ENCODE measurements at places on chromosomes 6 and 20.

- no peak overlapping the region for H3K4me3 ChIP-seq
- no peak overlapping the region for H3K27ac ChIP-seq
- H3K36me3 ChIP-seq: no peaks in the 10 kb centered on the region
- DNase-seq: no peak
- H3K27me3 ChIP-seq: no peaks in the 10 kb centered on the region
Observed at GRCh38 chr6:117463762-117464665, 18.5 kb upstream of the DCBLD1 start.

DNA sequence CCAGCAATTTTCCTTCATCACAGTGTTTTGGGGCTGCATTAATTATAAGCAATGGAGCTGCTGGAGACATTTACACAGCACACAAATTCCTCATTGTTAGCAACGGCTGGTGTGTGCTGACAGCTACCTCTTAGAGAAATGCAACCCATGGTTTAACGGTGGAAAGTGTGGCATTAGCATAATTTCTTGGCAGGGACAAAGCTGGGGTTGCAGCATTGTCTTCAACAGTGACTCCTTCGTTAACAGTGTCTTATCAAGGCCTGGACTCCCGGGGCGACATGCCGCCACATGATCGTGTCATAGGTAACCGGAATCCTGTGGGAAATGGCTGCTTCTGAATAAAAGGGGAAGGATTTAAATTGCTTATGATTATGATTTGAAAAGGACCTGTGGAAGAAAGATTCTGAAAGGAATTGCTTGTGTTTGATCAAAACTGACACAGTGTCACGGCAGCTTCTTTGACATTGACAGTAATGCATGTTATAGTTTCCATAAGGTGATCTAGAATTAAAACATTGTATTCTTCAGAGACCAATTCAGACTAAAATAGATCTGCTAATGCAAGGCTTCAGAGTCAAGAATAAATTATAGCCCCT lies 128.0 kb downstream of the UST start:
- H3K27ac ChIP-seq: no peak overlapping the region
- no peak overlapping the region for H3K4me3 ChIP-seq
- no peaks in the 10 kb centered on the region for H3K27me3 ChIP-seq
- DNase-seq: no peak
- no peaks in the 10 kb centered on the region for H3K36me3 ChIP-seq
- no peaks in the 10 kb centered on the region for H3K4me1 ChIP-seq

DNA sequence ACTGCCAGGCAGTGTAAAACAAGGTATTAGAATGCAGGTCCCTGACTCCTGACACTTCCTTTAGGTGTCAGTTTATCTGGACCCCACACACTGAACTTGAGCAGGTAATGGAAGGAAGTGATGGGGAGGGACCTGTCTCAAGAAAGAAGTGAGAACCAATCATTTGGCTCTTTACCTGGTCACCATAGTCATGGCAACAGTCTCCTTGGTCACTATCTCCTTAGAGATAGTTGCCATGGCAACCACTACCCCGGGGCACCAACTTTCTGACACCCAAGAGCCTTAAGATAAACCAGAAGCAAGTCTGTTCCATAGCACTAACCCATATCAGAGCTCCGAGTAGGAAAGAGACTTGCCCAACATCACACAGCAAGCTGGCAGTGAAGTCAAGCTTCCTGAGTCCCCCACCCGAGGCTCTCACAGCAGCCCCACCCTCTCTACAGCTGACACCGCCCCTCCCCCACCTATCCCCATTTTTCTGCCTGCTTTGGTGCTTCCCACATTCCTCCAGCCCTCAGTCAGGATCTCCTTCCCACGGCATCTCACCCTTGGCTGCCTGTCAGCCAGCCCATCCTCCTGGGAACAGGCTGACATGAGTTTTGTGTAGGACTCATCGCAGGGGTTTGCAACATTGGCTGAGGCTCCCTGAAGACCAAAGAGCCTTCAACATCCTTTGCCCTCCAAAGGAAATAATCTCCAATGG lies 16.3 kb upstream of the HM13 start:
- H3K4me3 ChIP-seq: no peak overlapping the region
- no peaks in the 10 kb centered on the region for H3K4me1 ChIP-seq
- no peak for DNase-seq
- H3K27me3 ChIP-seq: no peaks in the 10 kb centered on the region

GRCh38 chr6:79598012-79598411 lies 33.1 kb upstream of the SH3BGRL2 start:
- no peak overlapping the region for H3K27ac ChIP-seq
- DNase-seq: no peak
- H3K36me3 ChIP-seq: no peaks in the 10 kb centered on the region
- H3K4me3 ChIP-seq: no peak overlapping the region
- H3K27me3 ChIP-seq: no peaks in the 10 kb centered on the region

DNA sequence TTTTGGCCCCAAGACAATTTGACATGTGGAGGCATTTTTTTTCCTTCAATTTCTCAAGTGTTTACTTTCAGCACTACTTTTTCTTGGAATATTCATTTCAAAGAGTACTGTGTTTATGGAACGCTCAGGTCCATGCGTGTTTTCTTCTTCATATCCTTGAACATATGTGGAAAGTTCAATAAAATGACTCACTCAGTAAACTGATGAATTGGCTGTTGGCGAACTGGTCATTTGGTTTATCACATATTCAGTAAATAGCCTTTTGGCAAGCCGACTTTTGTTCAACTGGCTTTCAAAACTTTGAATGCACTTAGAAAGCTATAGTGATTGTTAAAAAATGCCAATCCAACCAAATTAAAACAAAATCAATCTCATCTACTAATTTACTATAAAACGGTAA lies 964.6 kb upstream of the SLC35B3 start:
- H3K4me1 ChIP-seq: no peaks in the 10 kb centered on the region
- no peak for DNase-seq
- no peak overlapping the region for H3K4me3 ChIP-seq
- no peaks in the 10 kb centered on the region for H3K27me3 ChIP-seq
- no peaks in the 10 kb centered on the region for H3K36me3 ChIP-seq

DNA sequence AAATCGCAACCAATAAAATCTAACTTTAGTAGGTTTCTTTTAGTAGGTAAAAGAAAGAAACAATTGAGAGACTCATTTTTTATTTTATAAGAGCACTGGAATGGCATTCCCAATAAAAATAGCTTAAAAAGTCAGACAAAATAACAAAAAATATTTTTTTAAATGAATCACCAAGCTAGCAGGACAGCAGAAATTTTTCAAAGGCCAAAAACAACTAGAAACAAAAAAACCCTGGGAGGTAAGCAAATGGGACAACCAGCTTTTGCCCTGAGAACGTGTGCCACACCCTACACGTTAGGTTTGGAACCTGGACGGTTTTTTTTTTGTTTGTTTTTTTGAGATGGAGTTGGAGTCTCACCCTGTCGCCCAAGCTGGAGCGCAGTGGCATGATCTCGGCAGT lies 19.6 kb downstream of the GPLD1 start:
- no peak overlapping the region for H3K27ac ChIP-seq
- H3K27me3 ChIP-seq: no peaks in the 10 kb centered on the region
- no peaks in the 10 kb centered on the region for H3K36me3 ChIP-seq
- DNase-seq: no peak
- no peak overlapping the region for H3K4me3 ChIP-seq

DNA sequence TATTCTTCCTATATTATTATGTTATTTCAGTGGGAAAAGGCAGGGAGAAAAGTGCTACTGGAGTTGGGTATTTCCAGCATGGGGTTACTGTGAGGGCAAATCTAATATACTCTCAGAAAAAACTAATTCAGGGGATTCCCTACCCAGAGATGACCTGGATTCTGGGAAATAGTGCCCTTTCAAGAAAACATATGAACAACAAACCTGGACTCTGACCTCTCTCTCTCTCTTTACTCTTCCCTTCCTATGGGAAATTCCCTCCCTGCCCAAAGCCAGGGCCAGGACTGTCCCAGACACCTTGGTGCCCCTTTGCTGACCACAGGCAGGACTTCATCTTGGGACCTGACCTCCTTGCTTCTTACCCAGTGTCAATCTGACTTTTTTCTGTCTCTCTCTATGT lies 1.6 kb upstream of the UBD start:
- no peak overlapping the region for H3K27ac ChIP-seq
- H3K4me3 ChIP-seq: no peak overlapping the region
- H3K36me3 ChIP-seq: no peaks in the 10 kb centered on the region
- H3K4me1 ChIP-seq: 0 out of 2 replicates have a peak, but pooled peaks cover 2% of the 10 kb centered on the region
- no peak for DNase-seq

- no peaks in the 10 kb centered on the region for H3K27me3 ChIP-seq
- H3K36me3 ChIP-seq: peaks cover 15% of the 10 kb centered on the region
- no peaks in the 10 kb centered on the region for H3K4me1 ChIP-seq
- H3K4me3 ChIP-seq: no peak overlapping the region
- H3K27ac ChIP-seq: no peak overlapping the region
Observed at GRCh38 chr20:32165836-32166545, 41.6 kb downstream of the PLAGL2 start.

GRCh38 chr20:58150772-58151171 lies 77.7 kb downstream of the ANKRD60 start:
- no peaks in the 10 kb centered on the region for H3K36me3 ChIP-seq
- peaks cover 8% of the 10 kb centered on the region for H3K27me3 ChIP-seq
- DNase-seq: no peak
- no peaks in the 10 kb centered on the region for H3K4me1 ChIP-seq
- no peak overlapping the region for H3K4me3 ChIP-seq
- H3K27ac ChIP-seq: no peak overlapping the region

DNA sequence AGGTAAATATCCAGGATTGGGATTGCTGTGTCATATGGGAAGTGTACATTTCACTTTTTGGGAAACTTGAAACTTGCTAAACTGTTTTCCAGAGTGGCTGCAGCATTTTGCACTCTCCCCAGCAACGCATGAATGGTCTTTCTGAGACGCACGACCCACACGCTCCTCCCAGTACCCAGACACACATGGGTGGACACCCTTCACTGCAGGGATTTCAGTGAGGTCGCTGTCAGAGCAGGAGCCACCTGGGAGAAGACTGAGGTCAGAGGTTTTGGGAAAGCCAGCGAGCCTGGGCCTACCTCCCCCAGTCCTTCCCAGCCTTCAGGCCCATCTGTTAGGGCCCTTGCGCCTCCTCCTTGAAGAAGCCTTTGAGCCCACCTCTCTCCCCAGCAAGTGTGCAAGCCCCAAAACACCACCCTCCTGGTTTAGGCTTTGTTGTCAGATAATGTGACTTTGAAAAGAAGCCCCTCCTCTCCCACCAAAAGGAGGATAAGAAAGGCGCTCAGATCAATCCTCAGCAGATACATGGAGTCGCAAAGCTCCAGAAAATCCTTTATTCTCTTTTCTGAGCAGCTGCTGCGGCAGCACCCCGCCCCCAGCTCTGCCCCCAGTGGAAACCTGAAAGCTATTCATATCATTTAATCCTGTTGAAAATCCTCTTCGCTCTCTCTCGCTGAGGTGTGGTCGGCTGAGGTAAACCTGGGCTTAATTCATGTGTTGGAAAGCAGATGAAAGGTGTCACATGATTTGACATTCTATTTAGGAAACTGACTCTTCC lies 12.7 kb upstream of the JAG1 start:
- H3K4me3 ChIP-seq: no peak overlapping the region
- H3K36me3 ChIP-seq: no peaks in the 10 kb centered on the region
- no peak for DNase-seq
- no peaks in the 10 kb centered on the region for H3K4me1 ChIP-seq

DNA sequence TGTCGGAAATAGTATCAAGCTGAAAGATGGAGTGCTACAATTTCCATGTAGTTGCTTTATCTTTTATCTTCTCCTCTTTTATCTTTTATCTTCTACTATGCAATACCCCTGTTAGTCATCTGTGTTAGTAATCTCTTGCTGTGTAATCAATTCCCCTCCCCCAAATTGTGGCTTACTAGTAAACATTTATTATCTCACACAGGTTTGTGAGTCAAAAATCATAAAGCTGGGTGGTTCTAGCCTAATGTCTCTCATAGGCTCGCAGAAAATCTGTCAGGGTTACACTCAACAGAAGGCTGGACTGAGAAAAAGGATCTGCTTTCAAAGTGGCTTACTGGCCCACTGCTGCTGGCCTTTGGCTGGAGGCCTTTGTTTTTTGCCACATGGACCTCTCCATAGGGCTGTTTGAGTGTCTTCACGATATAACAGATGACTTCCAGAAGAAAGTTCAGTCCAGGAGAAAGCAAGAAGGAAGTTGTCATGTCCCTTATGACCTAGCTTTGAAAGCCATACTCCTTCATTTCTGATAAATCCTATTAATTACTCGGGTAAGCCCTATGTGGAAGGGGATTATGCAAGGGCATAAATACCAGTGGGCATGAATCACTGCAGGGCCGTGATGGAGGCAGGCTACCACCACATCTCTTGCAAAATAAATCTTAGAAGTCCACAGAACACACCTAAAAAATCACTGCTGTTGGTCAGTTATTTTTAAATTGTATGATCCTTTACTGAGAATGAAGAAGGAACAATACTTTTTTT lies 24.5 kb upstream of the PTCHD4 start:
- no peaks in the 10 kb centered on the region for H3K27me3 ChIP-seq
- no peak overlapping the region for H3K27ac ChIP-seq
- H3K4me3 ChIP-seq: no peak overlapping the region
- DNase-seq: no peak
- H3K36me3 ChIP-seq: no peaks in the 10 kb centered on the region

DNA sequence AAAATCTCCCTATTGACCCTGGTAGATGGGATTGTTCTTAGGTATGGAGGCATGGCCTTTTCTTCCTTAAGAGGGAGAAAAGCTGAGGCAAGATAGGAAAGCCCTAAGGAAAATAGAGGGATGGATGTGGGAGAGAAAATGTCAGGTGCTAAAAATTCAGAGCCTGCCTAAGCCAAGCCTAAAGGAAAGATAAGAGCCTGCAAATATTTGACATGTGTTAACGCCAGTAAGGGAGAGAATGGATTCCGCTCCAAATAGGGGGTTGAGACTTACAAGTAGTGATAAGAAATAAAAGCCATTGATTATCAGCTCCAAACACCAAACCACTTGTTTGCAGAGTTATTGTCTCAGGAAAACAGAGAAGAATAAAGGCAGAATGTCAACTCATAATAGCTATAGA lies 533.6 kb downstream of the PTPRT start:
- H3K27me3 ChIP-seq: no peaks in the 10 kb centered on the region
- no peaks in the 10 kb centered on the region for H3K4me1 ChIP-seq
- no peak overlapping the region for H3K4me3 ChIP-seq
- no peaks in the 10 kb centered on the region for H3K36me3 ChIP-seq
- H3K27ac ChIP-seq: no peak overlapping the region
